Brain (organoid and tissue), 16 donors: ENCODE measurements at places on chromosomes 16 and 17.
A peak's percentile ranks its signal among the peaks of the same experiment; 100 is the strongest.

DNA sequence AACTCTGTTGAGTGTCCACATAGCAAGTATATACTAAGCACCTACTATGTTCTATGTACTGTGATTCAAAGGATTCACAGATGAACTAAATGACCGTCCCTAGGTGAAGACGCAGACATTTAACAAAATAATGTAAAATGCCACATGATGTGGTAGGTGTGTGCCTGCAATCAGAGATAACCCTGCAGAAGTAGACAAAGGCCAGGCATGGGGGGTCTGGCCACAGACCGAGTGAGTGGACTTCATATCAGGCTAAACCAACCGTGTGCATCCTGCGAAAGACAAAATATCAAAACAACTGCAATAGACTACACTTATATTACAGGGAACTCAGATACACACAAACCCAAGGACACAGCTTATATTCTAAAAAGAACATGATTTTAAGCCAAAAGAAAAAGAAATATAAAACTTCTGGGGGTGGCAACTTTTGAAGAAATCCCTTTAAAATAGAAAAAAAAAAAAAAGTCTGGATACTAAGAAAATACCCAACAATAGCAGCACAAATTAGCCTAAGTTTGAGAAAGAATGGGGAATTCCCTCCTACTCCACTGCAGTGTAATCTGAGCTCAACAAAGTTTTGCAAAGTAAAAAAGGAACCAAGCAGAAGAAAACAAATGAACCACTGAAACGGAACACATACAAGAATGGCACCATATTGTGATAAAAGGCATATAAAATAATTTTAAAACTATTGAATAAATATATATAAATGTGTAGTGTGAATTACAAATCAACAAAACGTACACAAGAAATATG lies 12.3 kb downstream of the HSDL1 start:
- DNase-seq, result no peak

DNA sequence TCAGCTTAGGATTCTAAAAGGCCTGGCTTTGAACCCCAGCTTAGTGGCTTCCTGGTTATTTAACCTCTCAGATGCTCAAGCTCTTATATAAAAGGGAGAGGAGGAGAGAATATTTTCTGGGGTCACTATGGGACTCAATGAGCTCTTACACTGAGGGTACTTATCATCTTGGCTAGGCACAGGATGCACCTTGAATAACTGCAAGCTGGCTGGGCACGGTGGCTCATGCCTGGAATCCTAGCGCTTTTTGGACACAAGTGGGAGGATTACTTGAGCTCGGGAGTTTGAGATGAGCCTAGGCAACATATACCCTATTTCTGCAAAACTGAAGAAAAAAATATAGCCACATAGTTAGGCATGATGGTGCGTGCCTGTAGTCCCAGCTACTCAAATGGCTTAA lies 665.3 kb upstream of the RBFOX1 start:
- DNase-seq, result no peak

DNA sequence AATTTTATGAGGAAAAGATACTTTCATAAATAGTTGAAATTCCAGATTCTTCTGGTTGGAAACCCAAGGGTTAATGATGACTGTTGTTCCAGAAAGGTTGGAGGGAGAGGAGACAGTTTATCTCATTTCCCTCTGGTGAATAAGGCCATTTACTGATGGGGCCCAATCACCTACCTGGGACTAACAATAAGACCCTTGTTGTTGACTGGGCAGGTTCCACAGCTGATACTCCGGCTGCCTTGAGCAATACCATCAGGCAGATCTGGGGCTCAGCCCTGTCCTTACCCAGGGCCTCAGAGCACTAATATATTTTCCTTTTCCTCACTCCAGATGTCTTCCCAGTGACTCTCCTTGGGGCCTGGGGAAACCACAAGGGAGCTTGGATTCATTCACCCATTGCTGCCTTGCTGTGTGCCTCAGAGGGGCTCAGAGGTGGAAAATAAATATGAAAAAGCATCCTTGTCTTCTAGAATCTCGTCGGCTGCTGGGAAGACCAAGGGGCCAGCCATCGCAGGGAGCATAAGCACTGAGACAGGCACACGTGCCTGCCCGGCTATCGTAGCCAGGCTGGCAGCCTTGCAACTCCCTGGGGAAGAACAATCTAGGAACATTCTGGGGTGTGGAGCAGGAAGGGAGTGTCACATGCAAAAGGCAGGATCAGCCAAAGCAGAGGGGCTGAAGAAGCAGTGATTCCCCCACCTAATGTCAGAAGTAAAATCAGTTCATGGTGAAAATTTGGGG lies 54.4 kb downstream of the MPRIP start:
- DNase-seq, result no peak

- no peak for DNase-seq
These were observed 6.6 kb upstream of the CPHXL start for GRCh38 chr16:75732871-75733270.

- no peak for DNase-seq
These were observed 129.9 kb downstream of the RAP1GAP2 start for GRCh38 chr17:2926019-2926650.

- no peak for DNase-seq
These were observed 48.3 kb upstream of the C17orf78 start for GRCh38 chr17:37327341-37328090.

DNA sequence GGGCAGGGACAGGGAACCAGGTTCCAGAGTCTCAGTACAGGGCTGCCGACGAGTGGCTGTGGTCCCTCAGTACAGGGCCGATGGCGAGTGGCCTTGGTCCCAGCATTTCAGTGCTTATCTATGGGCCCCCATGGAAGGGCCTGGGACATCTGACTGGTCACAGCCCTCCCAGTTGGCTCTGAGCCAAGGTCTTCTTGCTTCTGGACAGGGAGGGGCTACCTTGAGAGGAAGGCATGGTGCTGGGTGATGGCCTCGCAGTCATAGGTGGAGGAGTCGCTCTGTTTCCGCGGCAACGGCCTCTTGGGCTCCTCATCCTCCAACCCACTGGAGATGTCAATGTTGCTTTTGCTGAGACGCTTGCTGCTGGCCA lies 32.5 kb downstream of the PIMREG start:
- peak; percentile 60 for DNase-seq

DNA sequence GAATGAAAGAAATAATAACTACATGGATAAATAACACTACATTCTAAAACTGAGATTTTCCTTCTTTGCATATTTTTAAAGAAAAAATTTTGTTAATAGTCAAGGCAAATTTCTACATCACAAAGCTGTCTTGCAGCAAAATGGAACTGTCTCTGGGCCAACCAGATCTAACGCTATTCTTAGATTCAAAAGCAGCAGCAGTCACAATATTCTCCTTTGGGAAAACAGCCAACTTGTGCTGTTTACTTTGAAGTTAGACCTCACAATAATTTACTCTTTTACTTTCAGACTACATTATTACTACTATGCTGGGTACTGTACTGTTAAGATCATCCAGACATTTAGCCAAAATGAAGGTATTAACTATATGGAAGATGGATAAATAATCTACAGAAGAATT lies 189.1 kb downstream of the CEP112 start:
- peak; percentile 63 for DNase-seq

GRCh38 chr17:43176119-43176570 lies 5.1 kb downstream of the NBR1 start:
- no peak for DNase-seq

DNA sequence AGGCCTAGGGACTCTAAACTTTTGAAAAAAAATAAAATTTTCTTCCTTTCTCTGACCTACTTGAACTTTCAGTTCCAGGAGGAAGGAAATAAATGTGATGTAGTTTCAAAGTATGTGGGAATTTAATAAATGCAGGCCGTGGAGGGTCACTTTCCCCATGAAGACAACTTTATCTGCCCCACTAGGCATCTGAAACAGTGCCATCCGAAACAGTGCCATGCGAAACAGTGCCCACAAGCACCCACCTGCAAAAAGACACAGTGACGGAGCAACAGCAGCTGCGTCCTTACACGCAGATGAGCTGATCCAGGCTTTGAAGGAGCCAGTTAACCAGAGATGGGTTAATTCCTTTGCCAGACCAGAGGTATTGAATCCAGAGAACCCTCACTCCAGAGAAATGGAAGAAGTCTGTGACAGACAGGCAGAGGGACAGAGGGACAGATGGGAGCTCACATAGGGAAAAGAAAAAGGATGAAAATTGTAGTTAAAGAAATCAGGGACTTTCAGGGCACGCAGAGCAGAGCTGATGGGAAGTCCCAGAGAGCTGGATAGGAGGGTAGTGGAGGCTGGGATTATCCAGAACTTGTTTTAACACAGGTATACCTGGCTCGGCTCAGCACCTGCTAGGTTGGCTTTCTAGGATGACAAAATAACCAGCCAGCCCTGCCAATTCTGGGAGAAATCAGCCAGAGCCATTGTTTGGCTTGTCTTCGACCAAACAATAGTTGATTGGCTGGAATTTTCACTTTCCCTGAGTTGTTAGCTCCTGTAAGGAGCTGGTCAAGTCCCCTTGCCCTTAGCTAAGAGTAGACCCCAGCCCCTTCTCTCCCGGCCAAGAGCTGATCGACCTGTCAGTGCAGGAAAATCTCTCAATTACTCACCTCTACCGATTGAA lies 17.1 kb upstream of the HOXB13 start:
- DNase-seq, result no peak

DNA sequence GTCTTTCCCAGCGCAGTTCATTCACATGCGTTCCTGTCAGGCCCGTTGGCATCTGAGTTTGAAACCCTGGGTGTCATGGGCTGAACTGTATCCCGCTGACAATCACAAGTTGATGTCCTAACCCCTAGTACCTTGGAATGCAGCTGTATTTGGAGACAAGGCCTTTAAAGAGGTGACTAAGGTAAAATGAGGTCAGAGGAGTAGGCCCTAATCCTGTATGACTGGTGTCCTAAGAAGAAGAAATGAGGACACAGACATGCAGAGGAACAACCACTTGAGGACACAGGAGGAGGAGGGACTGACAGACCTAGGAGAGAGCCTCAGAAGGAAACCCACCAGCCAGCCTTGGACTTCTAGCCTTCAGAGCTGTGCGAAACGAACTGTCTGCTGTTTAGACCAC lies 33.1 kb downstream of the TRPV2 start:
- DNase-seq, result no peak

GRCh38 chr17:49241040-49241439 lies 10.5 kb upstream of the PHOSPHO1 start:
- DNase-seq, result no peak

GRCh38 chr16:88782454-88783390 lies 2.3 kb downstream of the PIEZO1 start:
- no peak for DNase-seq

- peak; percentile 39 for DNase-seq
These were observed 16.2 kb upstream of the HAS3 start for GRCh38 chr16:69089091-69089910.

DNA sequence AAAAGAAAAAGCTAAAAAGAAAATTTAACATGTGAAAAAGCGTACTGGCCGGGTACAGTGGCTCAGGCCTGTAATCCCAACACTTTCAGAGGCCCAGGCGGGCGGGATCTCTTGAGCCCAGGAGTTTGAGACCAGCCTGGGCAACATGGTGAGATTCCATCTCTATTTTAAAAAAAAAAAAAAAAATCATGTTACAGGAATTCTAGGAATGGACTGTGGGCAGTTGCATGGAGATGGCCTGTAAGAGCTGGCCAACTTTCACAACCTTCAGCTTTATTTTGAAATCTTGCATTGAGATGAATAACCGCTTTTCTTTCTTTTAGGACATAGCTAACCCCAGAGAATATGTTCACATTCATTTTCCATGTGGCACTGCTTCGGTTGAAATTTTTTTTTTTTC lies 8.2 kb upstream of the CIAO3 start:
- DNase-seq, result no peak

- no peak for DNase-seq
These were observed 198.0 kb downstream of the C16orf95 start for GRCh38 chr16:87119168-87119567.

GRCh38 chr16:1760911-1761310 lies 10.4 kb downstream of the NME3 start:
- DNase-seq, result no peak

- DNase-seq, result no peak
These were observed 6.2 kb downstream of the CRISPLD2 start for GRCh38 chr16:84825896-84826557.

DNA sequence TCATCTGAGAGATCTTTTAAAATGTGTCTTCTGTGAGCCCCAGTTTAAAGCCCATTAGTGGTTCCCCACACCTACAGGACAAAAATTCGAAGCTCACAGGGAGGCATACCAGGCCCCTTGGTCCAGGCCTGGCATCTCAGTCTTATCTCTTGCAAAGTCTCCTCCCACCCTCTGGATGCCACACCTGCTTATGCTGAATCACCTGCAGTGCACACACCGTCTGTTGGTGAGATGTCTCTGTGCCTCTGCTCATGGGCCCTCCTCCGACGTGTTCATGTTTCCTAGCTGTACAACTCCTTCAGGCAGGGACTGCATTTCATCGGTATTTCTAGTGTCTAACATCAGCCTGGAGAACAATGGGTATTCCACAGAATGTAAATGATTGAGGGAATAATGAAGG lies 41.6 kb downstream of the RNF157 start:
- DNase-seq, result no peak

GRCh38 chr16:58062821-58063220 lies 37.3 kb downstream of the MMP15 start:
- DNase-seq, result no peak

- no peak for DNase-seq
These were observed 26.8 kb upstream of the WSCD1 start for GRCh38 chr17:6043405-6043804.

GRCh38 chr16:21590796-21591195 lies 8.6 kb upstream of the METTL9 start:
- no peak for DNase-seq

- DNase-seq, result no peak
These were observed 140.4 kb downstream of the PMP22 start for GRCh38 chr17:15124746-15125145.

DNA sequence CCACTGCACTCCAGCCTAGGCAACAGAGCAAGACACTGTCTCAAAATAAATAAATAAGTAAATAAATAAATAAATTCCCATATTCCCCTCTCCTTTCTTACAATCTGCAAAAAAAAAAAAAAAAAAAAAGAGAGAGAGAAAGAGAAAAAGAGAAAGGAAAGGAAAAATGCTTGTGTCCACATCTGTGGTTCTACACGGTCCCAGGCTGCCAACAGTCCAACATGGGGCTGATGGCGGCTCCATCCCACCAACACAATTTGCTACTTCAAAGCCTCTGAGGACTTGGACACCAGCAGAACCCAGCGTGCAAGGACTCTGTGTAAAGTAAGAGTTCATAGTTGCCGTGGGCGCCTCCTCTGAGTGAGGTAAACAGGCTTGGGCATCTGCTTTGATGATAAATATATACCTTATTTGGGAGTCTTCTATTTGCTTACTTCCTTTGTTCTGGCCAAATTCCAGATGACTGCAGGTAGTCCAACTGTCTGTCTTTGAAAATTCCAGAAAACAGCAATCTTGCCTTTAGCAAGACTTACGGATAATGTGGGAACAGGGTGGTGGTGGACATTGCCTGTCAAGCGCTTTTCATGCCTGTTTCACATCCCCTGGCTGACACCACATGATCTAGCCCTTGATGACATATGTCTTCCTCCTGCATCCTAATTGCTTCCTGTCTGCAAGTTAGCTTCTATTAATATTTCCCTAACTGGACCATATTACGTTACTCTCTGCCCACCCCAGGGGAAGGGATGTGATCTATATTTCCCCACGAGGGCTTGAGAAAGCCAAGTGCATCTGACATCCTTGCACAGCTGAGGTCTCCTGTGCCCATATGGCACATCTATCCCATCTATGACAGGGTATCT lies 10.1 kb downstream of the LITAF start:
- no peak for DNase-seq
